ENCODE measurements at places on chromosomes 6 and 20.

GRCh38 chr6:94511502-94512088 is 1065.7 kb upstream of the MANEA start:
- no peak for DNase-seq

DNA sequence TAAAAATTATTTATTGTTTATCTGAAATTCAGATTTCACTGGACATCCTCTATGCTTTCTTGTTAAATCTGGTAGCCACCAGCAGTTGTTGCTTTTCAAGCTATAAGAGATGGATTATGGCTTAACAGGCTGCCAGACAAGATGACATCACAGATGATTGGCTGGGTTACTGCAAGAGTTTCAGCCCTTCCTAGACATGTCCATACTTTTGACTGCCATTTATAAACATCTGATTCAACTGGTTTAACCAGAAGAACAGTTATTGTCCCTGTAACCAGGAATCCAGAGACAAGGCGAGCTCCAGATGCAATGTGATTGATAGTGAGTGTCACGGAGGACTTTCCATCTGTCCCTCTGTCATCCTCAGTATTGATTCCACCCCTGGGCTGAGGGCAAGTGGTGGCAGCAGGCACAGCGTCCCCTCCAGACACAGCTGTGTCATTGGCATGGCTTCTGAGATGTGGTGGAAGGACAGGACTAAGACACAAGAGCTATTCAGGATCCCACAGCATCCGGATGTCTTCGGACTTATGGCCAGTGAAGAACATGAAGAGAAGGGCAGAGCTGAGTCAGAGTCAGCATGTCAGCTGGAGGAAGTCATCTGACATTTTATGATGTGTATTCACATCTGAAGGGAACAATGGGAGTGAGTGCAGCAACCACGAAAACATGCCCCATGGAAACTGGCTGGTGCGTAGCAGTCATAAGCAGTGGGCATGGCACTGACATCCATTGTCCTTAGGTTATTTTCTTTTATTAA is 284.5 kb upstream of the CDYL start:
- DNase-seq, result no peak

- no peak for DNase-seq
Measured at GRCh38 chr6:139877828-139878405, 503.5 kb upstream of the CITED2 start.

DNA sequence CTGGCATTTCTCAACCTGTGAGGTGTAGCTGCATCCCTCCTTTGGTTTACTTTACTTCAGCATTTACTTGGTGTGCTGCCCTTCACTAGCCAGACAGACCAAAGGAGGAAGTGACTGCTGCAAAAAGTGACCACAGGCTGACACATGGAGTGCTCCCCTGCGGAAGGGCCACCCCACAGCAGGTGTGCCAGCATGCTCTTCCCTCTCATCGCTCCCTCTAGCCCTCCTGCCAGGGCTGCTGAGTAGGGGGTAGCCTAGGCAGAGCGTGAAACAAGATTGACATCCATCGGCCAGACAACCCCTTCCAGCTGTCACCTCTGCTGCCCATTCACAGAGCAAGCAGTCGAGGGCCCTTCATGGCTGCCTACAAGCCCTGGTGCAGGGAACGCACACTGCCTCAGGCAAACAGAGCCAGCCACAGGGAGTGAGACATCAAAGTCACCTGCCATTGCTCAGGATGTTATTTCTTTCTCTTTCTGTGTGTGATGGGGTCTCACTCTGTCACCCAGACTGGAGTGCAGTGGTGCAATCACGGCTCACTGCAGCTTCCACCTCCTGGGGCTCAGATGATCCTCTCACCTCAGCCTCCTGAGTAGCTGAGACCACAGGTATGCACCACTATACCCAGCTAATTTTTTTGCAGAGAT is 102.0 kb upstream of the RPS6KA2 start:
- DNase-seq, result no peak

DNA sequence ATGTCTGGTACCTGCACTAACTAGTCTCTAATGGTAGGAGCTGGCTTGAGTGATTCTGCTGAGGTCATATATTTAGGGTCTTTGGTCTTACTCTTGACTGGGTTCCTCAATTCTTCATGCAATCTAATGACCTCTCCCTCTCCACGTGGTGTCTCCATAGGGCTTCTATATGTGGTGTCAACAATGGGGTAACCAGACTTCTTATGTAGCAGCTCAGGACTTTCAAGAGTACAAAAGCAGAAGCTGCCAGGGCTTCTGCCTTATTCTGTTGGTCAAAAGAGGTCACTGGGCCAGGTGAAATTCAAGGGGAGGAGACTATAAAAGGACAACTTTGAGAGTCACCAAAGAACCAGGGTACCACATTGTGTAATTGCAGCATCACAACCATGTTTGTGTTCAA is 54.3 kb downstream of the NUS1 start:
- no peak for DNase-seq

DNA sequence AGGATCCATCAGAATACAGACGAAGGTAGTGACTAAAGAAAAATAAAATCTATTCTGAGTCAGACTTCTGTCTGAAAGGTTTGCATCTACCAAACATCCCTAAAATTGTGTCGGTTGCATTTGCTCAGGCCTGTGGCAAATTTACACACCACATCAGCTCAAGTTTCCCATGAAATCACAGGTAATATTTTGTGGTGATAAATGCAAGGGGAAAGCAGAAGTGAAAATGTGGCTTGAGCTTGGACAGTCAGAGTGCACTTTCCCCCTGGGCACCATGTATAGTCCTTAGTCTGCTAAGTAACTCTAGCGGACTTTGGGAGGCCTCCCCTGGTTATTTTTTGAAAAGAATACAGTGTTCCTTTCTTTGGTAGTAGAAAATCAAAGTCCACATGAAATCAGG is 159.1 kb downstream of the PKHD1 start:
- DNase-seq, result no peak

DNA sequence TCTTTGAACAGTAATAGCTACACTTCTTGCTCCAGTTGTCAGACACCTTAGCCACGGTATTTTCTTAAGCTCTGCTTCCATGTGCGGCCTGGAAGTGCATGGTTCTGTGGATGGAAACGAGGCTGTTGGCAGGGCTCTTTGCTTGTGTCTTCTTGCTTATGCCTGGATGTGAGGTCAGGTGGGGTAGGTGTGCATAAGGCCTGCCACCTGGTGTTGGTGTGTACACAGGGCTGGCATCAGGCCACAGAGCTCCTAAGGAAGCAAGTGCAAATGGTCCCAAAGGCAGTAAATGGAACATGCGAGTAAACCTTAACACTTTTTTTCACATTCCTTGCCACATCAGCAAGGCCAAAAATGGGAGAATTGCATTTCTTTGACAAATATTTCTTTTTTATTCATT is 158.1 kb upstream of the GMDS start:
- DNase-seq, result no peak

DNA sequence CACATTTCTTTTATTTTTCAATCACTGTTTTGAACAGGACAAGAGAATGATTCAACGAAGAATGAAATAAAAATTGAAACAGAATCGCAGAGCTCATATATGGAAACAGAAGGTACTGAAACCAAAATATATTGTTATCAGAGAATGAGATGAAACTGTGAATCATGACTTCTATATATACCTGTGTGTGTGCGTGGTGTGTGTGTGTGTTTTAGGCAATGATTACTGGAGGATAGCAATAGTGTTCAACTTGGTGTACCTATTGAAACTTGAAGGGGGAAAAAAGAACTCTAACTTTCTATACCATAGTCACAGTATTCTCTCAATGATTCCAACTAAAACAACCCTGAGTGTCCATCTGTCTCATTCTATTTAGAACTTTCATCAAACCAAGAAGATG is 586.6 kb downstream of the KIF16B start:
- no peak for DNase-seq

DNA sequence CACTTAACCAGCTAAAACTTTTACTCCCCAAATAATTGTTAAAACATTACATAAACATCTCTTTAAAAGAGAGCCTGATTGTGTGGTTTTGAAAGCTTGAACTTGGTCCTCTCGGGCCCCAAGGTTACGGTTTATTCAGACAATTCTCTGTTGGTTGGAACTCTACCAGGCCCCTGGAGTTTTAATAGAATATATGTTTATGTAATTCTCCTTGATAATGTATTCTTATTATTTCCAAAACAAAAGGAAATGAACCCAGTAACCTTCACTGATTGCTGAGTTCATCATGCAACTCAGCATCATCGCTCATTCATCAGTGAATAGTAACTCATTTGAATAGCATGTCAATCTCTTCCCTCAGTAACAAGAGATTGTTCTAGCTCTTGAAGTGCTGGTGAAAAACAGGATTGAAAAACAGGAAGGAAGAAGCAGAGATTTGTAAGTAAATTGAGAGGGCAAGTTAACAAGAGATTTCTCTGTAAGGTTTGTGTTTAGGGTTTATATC is 464.5 kb upstream of the MARCKS start:
- DNase-seq, result no peak

GRCh38 chr6:123127807-123128206 is 131.8 kb downstream of the CLVS2 start:
- DNase-seq, result no peak

- DNase-seq, result peak; percentile 64
Measured at GRCh38 chr6:35370124-35370741, 27.9 kb downstream of the PPARD start.

DNA sequence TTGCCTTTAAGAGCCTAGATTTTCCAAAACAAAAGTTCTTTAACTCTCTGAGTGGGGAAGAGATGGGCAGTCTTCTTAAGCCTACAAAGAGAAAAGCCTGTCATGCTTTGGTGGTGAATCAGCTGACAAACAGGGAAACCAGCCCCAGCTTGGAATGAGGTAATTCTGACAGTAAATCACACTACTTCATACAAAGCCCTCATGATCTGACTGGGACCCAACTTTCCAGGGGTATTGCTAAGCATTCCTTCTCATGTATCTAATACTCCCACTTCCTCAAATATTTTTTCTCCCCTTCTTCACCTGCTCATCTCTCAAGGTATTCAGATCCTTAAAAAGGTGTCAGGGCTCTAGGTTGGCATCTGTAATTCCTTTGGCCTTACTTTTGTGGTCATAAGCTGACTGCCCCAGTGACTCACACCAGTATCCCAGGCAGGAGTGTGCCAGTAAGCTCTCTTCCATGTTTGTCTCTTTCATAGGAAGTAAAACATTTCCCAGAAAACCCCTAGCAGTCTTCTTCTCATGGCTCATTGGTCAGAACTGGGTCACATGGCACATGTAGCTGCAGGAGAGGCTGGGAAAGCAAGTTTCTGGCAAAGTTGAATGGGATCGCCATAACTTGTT is 15.0 kb upstream of the TBC1D22B start:
- DNase-seq, result no peak

DNA sequence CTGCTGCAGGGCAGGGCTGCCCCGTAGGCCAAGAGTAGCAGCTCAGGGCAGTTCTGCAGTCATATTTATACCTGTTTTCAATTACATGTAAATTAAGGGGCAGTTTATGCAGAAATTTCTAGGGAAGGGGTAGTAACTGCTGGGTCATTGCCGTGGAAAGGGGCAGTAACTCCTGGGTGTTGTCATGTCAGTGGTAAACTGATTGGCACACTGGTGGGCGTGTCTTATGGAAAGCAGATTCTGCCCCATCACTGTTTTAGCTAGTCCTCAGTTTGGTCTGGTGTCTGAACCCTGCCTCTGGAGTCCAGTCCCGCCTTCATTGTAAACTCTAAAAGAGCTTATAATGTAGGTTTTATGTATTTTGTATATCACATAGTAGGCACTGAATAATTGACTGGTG is 22.1 kb downstream of the MAP3K4 start:
- no peak for DNase-seq

DNA sequence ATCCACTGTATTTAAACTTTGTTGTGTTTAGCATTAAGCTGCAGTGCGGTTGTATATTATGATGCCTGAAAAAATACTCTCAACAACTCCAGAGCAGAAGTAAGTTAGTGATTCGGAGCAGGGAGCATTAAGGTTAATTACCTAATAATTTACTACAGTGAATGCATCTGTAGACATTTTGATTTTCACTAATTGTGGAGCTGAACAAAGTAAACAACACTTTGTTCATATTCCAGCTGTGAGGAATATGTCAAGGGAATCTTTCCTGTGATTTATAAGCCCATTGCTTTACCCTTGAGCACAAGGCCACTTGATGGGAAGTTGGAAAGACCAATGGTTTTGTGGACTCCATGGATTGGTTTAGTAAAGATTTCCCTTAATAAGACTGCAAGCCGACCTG is 77.1 kb downstream of the CBLN4 start:
- no peak for DNase-seq

DNA sequence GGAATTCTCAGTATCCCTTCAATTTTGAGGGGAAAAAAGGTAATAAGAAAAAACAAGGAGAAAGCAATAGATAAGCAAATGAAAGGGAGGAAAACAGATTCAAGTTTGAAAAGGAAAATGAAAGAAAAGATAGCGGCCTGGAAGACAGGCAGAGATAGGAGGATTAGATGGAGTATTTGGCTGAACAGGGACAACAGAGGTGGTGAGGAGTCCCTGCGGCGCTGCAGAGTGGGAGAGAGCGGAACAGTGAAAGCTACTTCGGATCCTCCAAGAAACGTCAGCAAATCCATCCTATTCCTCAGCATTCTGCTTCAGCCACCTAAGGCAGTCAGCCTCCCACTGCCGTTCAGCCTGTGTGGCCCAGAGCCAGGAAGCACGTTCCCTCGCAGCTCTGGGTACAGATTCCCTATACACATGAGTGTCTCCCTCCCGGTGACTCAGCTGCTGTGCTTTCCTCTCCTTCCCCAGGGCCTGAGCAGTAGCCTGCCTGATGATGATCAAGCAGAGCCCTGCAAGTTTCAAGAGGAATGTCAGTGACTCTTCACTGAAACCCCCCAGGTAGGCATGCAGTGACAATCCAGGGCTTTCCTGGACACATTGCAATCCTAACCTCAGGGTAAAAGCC is 43.4 kb upstream of the CDYL start:
- no peak for DNase-seq

- DNase-seq, result peak; percentile 85
Measured at GRCh38 chr6:158060455-158061360, 79.0 kb downstream of the SYNJ2 start.

- peak; percentile 81 for DNase-seq
Measured at GRCh38 chr6:111743862-111744692, 129.2 kb downstream of the FYN start.

DNA sequence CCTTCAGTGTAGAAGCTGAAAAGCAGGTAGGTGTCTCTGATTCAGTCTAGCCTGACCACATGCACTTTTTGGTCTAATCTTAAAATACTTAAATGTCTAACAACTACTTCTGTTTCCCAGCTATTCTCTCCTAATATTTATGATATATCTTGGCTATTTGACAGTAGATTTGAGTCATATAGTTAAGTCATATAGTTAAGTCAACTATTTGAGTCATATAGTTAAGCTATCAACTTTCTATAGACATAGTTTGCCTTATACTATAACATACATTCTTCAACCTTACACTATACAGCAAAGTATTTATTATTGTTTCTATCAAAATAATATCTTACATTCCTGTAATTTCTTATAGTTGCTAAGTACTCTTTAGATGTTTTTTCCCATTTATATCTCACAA is 110.9 kb downstream of the GMDS start:
- DNase-seq, result no peak
